NCI-H69 (cell line): ENCODE measurements at places on chromosomes 16 and 17.

DNA sequence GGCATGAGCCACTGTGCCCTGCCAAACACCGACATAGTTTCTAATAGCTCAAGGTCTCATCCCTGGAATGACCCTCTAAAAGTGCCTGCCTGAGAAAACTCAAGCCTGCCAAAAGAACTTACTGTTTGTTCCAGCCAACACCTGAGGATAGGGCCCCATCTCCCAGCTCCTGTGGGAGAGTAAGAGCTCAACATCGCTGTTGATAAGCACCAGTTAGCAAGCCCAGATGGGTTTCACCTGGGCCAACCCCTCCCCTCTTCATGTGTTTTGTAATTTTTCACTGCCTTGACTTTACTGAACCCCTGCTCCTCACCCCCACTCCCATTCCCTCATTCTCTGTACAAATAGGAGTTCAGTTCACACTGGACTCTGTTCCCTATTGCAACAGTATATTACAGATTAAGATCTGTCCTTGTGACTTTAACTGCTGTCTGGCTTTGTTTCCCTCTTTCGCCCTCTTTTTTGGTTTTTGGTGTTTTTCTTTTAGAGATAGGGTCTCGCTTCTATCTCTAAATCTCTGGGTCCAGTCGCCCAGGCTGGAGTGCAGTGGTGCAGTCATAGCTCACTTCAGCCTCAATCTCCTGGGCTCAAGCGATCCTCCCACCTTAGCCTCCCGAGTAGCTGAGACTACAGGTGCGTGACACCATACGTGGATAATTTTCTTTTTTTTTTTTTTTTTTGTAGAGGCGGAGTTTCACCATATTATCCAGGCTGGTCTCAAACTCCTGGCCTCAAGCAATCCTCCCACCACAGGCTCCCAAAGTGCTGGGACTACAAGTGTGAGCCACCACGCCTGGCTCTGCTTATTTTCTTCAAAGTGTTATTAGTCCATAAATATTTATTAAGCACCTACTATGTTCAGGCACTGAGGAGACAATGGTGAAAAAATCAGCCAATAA is 12.3 kb downstream of the NUPR1 start:
- DNase-seq, result no peak

DNA sequence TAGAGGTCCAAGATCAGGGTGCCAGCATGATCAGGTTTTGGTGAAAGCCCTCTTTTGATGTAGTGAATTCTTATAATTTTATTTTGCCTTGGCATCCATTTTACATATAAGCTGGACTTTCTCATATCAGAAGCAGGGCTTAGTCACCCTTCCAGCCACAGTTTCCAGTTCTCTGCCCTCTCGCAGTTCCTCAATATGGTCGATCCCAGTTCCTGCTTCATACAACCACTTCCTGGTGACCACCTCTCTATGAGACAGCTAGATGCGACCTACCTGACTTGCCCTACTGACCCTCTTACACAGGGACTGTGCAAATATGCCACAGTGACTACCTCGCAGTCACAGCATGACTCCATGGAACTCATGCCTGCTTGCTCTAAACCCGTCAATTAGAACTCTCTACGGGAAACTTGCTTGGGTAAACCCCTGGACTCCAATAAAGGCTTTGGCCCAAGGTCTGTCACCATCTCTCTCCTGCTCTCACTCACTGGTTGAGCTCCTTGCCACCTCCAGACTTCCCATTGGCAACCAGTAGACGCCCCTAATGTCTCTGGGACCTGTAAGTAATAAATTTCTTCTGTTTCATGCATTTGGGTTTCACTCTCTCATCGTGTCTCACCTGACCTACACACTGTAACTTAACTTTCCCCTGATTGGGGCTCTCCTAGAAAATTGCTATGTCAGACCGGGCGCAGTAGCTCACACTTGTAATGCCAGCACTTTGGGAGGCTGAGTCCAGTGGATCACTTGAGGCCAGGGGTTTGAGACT is 21.4 kb downstream of the CD300LG start:
- no peak for DNase-seq

DNA sequence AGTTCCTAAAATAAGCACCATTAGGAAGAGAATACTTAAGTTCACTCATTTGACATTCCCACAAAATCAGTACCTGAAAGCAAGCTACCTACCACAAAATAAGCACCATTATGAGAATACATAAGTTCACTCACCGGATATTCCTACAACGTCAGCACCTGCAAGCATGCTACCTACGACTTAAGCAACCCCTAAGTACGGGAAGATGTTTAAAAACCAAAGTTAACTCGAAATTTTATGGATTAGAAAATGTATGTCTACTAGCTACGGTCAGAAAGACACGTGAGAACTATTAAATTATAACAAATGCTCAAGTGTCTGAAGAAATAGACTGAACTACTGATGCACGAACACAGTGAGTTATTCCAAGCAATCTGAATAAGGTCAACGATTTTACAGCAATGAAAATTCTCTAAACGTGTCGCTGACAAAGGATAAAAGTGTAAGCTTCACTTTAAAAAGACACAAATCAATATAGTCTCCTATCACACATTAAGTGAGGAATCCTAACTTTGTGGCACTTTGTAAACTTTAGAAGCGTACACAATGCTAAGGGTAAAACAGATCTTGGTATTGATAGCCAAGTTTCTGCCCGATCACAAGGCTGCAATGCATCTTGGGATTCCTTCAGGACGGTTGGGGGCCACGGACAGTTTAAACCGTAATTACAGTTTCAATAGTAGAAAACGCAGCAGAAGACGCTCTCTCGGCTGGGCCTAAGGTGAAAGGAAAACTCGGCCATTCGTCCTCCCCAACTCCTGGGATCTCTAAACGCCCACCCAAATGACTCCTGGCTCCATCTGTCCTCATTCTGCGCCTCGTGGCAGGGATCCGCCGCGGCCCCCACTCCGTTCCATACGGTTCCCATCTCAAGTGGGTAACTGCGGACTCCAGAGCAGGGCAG is 1.3 kb downstream of the GSPT1 start:
- DNase-seq, result peak; percentile 72

- no peak for DNase-seq
Measured at GRCh38 chr16:7946142-7946541, 613.5 kb downstream of the RBFOX1 start.

DNA sequence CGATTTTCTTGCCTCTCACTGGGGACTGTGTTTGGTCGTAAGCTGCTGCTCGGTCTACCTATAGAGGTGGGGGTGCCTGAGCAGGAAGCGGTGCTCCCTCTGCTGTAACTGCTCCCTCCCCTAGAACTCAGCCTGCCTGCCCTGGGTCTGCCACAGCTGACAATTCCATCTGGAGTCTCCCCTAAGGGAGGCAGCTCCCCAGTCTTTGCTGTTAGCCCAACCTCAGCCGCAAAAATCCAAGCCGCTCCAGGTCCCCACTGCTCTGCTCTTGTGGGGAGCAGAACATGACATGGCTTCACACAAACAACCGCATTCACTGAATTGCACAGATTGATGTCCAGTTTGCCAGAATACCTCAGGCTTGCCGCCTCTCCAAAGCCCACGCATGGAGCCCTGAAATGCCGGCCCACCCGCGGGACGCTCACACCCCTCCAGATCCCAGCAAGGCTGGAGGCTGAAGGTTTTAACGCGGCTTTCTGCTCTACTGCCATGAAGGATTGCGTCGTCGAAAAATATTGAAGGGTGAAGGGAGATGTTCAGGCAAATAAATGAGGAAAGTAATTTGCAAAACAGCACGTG is 221.5 kb upstream of the FOXF1 start:
- DNase-seq, result no peak

DNA sequence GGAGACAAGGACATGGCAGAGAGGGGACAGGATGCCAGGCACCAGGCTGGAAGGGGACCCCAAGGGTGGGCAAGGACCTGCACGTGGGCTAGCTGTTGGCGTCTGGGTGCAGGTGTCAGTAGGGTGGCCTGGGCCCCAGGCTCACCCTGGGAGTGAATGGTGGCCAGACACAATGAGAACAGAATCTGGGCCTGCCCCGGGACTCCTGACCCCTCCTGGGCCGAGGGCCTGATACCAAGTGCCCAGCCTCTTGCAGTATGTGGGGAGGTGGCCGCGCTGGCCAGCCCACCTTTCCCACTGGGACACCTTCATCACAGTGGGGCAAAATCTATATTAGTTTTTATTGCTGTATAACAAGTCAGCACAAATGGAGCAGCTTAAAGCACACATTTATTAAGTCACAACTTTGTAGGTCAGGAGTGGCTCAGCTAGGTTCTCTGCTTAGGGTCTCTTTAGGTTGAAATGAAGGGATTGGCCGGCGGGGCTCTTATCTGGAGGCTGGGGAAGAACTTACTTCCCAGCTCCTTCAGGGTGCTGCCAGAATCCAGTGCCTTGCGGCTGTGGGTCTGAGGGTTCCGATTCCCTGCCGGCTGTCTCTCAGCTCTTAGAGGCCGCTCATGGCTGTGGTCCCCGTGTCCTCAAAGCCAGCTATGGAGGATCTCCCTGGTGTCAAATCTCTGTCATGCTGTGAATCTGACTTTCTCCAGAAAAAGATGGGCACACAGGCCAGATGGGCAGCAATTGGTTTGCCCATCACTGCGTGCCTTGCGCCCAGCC is 3.6 kb downstream of the PRSS33 start:
- DNase-seq, result no peak

DNA sequence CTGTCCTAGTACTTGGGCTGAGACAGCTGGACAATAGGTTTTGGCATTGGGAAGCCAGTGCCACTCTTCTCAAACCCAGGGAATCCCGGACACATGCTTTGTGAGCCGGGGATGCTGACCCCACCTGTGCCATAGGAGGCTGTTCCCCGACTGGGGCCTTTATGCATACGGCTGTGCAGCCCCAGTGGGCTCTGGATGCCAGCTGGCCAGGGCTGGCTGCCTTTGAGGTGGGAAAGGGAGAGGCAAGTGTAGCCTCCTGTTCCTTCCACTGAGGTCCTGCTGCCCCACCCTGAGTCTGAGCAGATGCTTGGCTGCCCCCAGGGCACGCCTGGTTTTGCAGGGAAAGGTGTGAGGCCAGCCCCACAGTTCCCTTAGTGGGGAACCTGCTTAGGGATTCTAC is 105.7 kb downstream of the CCDC182 start:
- DNase-seq, result peak; percentile 37

GRCh38 chr16:8972843-8973586 is 9.3 kb upstream of the USP7 start:
- DNase-seq, result no peak

DNA sequence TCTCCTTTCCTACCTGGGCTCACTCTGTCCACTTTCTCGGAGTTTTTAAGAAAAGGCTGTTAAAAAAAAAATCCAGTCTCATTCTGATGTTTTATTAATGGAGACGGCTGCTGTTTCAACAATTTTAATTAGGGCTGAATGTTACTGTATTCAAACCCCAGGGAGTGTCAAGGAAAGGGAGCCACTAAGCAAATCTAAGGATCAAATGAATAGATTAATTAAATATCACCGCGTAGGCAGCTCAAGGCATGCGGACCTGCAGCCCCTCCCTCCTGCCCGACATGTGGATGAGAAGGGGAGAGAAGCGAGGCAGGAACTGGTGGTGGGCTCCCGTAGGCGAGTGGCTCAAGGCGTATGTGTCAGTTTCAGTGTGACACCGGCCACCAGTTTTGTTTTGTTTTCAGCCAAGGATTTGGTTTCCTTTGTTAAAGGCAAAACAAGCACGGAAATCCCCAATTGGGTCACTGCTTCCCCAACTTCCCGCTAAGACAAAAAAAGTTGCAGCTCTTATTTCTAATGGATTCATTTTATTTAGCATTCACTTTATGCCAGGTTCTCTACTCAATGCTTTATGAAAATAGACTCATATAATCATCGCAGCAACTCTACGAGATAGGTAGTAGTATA is 110.6 kb downstream of the GP2 start:
- DNase-seq, result no peak

DNA sequence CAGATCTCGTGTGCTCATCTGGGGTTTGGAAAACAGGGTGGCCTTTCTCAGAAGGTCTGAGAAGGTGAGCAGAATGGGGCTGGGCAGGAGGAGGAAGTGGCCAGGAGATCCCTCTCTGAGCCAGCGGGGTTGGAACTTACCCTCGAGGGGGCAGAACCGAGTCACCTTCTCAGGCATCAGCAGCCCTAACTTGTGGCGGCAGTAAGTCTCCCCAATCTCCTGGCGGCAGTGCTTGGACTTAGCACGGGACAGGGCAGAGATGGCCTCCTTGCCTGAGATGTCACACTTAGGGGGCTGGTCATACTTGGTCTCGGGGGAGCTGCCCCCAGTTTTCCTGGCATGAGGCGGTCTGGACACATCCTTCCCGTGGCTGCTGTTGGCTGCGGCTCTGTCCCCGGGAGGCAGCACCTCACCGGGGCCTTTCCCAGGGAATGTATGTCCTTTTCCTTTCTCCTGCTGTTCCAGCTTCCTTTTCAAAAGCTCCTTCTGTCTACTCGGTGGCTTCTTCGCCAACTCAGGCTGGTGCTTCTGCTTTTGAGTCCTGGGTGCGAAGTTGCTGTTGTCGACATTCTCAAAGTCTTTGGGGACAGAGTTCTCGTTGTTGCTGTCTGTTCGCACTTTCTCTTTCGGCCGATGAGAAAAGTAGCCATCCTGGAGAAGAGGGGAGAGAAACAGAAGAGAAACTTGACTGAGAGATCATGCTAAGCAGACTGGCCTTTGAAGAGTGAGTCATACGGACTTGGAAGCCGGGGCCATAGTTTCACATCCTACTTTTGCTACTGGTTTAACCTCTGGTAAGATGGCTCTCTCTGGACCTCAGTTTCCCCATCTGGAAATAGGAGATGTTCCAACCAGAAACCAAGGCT is 211.7 kb downstream of the XYLT1 start:
- no peak for DNase-seq

DNA sequence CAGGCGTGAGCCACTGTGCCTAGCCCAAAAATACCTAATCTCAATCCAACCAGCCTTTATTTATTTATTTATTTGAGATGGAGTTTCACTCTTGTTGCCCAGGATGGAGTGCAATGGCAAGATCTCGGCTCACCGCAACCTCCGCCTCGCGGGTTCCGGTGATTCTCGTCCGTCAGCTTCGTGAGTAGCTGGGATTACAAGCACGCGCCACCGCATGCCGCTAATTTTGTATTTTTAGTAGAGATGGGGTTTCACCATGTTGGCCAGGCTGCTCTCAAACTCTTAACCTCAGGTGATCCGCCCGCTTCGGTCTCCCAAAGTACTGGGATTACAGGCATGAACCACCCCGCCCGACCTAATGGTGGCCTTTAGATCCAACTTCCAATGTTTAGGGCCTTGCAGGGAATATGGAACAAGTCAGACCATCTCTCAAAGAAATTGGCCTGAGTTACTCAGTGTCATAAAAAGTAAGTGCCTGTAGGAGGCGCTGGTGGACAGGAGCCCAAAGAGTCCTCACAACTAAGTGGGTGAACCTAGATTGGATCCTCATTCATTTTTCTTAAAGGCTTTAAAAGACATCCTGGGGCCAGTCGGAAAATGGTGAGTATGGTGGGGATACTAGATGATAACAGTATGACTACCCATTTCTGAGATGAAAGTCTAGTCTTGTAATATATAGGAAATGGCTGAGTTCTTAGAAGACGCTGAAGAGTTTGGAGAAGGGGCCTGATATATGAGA is 4.6 kb downstream of the ZSCAN10 start:
- DNase-seq, result peak; percentile 72

GRCh38 chr17:43018008-43018853 is 4.0 kb downstream of the VAT1 start:
- DNase-seq, result peak; percentile 54

GRCh38 chr16:894841-895240 is 75.9 kb downstream of the LMF1 start:
- no peak for DNase-seq
